Neural progenitor cell (in vitro differentiated cells): ENCODE measurements at places on chromosomes 4 and X. TPM values are rescaled to one million over a fixed set of nuclear protein-coding genes. Genes with fewer than 3 reads are reported as not detected.

- DNase-seq = no peak
Observed at GRCh38 chr4:1590244-1590643, 93.9 kb downstream of the FAM53A start.

- no peak for DNase-seq
Observed at GRCh38 chrX:153877571-153878261, 8.3 kb downstream of the L1CAM start.

DNA sequence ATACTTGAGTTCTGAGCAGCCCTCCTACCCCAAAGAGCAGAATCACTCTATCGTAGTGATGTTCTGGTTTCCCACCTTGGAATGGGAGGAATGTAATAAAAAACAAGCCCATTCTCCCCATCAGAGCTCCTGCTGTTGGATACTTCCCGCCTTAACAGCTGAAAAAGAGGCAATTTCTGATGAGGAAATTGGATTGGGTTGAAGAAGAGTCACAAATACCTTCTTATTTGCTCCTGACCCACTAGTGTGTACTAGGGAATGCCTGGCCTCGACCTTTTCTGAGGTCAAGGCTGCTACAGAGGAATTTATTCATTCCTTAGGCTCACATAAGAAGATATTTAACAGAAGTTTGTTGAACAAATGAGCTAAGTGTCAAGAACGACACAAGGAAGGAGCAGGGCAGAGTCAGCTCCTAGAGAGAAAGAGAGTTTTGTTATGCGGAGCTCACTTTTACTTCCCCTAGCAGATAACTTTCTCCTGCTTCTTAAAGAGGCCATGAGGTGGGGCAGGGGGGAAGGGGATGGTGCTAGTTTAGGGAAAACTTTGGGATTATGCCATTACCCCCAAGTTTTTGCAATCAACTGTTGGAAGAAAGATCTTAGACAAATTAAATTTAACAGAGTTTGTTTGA is 273.8 kb upstream of the CLNK start:
- no peak for DNase-seq

- DNase-seq = no peak
Observed at GRCh38 chrX:23786268-23786815, 3.4 kb downstream of the SAT1 start.

- no peak for DNase-seq
Observed at GRCh38 chr4:153905231-153905630, 116.3 kb upstream of the SFRP2 start.

GRCh38 chrX:40514376-40514775 is 66.4 kb upstream of the ATP6AP2 start:
- DNase-seq = no peak

F8A3 gene
- total RNA-seq = 0.73 and 3.5 TPM in 2 replicates

SYNPO2 gene
- total RNA-seq = 0.09 TPM in 2 replicates

NCAPG gene
- 132 and 211 TPM in 2 replicates for total RNA-seq

GNRHR gene
- total RNA-seq = not detected in 2 replicates

ZNF674 gene
- total RNA-seq = 3.6 and 3.9 TPM in 2 replicates
